ENCODE measurements at places on chromosomes 1 and 21. TPM values are rescaled to one million over a fixed set of nuclear protein-coding genes. Genes with fewer than 3 reads are reported as not detected.

GRCh38 chr21:14538483-14538882 lies 7.6 kb downstream of the SAMSN1 start:
- H3K27ac ChIP-seq: no peak overlapping the region
- no peak overlapping the region for H3K4me3 ChIP-seq
- no peaks in the 10 kb centered on the region for H3K27me3 ChIP-seq
- no peaks in the 10 kb centered on the region for H3K36me3 ChIP-seq
- DNase-seq: no peak

GRCh38 chr1:167426716-167427115 lies 91.6 kb downstream of the CD247 start:
- H3K27ac ChIP-seq: no peak overlapping the region
- H3K36me3 ChIP-seq: no peaks in the 10 kb centered on the region
- no peaks in the 10 kb centered on the region for H3K4me1 ChIP-seq
- no peak overlapping the region for H3K4me3 ChIP-seq
- no peaks in the 10 kb centered on the region for H3K27me3 ChIP-seq

- H3K27ac ChIP-seq: peak overlapping the region; percentile 34
- H3K4me3 ChIP-seq: no peak overlapping the region
- no peaks in the 10 kb centered on the region for H3K36me3 ChIP-seq
These were observed 39.6 kb downstream of the MAP10 start for GRCh38 chr1:232844791-232845190.

DNA sequence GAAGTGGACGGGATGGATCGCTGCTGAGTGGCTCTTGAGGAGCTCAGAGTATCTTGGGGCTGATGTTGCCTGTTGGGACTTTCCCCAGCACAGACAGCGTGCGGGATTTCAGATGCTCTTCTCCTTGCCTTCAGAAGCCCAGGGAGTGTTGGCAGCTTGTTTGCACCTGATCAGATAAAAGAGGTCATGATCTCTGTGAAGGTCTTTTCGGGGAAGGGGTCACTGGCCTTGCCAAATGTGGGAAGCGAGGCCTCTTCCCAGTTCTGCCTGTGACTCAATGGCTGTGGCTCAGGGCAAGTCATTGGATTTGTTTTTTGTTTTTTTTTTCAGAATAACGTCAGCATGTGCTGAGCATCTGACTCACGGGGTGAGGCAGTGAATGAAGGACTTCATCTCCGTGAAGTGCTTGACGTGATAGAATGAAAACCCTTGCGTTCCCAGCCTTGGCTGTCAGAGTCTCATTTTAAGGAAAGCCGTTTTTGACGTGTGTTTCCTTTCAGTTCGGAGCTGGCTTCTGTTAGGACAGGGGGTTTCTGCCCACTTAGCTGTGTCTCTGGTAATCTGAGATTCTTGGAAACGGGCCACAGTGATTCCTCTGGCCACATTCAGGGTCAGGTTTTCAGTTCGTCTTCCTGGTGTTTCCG lies 46.7 kb downstream of the GALNT2 start:
- H3K4me1 ChIP-seq: peaks cover 34% of the 10 kb centered on the region
- H3K4me3 ChIP-seq: peak overlapping the region; percentile 48
- DNase-seq: peak; percentile 98
- H3K36me3 ChIP-seq: no peaks in the 10 kb centered on the region

DNA sequence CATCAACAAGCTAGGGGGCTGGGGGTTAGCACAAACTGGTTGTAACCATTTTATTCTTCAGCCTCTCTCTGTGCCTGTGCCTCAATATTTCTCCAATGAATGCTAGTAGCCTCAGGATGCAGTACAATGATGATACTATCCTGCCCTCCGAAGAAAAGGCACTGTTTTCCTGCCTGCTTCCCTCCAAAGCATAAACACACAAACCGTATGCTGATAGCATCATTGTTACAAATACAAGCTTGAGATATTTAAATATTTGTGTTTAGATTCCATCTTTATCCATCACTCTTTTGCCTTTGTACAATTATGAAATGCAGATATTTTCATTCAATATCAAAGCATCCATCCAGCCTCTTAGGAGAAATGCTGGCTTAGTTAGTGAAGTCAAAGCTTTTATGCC lies 404.8 kb downstream of the DUSP10 start:
- H3K27me3 ChIP-seq: no peaks in the 10 kb centered on the region
- DNase-seq: no peak
- no peak overlapping the region for H3K4me3 ChIP-seq
- H3K36me3 ChIP-seq: no peaks in the 10 kb centered on the region

DNA sequence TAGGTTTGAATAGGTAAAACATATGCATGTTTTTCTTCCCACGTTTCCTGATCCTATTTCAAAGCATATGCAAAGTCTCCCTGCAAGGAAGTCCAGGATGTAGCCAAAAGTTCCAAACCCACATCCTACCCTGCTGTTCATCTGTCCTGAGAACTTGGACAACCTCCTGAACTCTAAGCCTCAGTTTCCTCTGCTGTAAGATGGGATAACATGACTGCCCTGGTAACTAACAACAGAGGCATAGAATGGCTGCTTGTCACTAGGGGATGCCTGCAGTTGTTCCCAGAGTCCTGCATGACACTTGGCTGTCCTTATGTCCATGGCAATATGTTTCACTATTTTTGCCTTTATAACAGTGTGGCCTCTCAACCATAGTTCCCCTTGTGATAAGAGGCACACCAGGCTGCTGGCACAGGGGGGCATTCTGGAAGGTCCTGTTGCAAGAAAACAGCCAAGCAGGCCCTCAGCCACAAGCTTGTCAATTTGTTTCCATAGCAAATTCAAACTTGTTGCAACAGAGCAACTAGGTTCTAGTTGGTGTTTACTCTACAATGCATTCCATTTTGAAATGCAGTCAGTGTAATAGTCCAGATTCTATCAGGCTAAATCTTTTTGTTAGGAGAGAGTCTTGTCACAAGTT lies 1.5 kb upstream of the HDGF start:
- H3K27me3 ChIP-seq: no peaks in the 10 kb centered on the region
- peak overlapping the region; percentile 86 for H3K4me3 ChIP-seq
- no peaks in the 10 kb centered on the region for H3K36me3 ChIP-seq
- H3K4me1 ChIP-seq: peaks cover 33% of the 10 kb centered on the region

DNA sequence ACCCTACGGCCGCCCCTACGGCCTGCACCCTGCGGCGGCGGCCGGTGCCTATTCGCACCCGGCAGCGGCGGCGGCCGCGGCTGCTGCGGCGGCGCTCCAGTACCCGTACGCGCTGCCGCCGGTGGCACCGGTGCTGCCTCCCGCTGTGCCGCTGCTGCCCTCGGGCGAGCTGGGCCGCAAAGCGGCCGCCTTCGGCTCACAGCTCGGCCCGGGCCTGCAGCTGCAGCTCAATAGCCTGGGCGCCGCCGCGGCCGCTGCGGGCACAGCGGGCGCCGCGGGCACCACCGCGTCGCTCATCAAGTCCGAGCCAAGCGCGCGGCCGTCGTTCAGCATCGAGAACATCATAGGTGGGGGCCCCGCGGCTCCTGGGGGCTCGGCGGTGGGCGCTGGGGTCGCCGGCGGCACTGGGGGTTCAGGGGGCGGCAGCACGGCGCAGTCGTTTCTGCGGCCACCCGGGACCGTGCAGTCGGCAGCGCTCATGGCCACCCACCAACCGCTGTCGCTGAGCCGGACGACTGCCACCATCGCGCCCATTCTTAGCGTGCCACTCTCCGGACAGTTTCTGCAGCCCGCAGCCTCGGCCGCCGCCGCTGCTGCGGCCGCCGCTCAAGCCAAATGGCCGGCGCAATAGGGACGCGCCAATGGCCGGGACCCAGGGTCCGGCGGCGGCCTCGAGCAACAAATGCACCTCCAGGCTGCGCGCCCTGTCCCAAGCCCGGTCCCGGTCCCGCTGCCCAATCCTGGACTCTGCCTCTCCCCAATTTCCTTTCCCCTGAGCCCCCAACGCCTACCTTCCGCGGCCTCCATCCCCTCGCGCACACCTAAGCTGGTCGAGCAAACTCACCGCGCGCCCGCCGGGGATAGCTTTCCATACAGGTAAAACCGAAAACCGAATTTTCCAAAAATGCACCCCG lies 1.8 kb downstream of the FOXD3 start:
- H3K27me3 ChIP-seq: peaks cover 89% of the 10 kb centered on the region
- H3K4me3 ChIP-seq: no peak overlapping the region
- DNase-seq: no peak
- H3K4me1 ChIP-seq: peaks cover 3% of the 10 kb centered on the region

DNA sequence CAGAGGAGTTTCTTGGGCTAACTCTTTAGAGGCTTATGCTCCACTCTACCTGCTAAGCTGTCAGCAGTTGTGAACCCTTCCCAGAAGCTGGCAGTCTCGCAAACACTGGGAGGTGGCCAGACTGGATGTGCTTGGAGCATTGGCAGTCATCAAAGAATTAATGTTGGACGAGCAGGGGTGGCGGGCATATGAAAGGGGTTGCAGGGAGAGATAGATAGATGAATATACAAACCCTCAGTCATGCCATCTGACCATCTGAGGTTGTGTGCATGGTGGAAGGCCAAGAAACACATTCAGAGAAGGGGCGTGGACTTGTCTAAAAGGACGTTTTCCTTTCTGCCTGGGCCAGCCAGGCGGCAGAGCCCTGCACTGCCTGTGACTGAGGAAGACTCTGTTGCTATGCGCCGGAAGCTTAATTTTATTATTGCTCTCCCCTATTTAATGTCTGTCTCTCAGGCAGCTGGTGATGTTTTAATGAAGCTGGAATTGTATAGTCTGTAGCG lies 164.4 kb downstream of the PBX1 start:
- no peaks in the 10 kb centered on the region for H3K27me3 ChIP-seq
- no peak for DNase-seq
- peaks cover 34% of the 10 kb centered on the region for H3K4me1 ChIP-seq
- H3K4me3 ChIP-seq: no peak overlapping the region
- no peaks in the 10 kb centered on the region for H3K36me3 ChIP-seq

- no peak overlapping the region for H3K4me3 ChIP-seq
- DNase-seq: no peak
- H3K4me1 ChIP-seq: no peaks in the 10 kb centered on the region
- H3K36me3 ChIP-seq: no peaks in the 10 kb centered on the region
These were observed 20.0 kb downstream of the S100A6 start for GRCh38 chr1:153515504-153516394.

- peaks cover 5% of the 10 kb centered on the region for H3K4me1 ChIP-seq
- H3K36me3 ChIP-seq: no peaks in the 10 kb centered on the region
- H3K27ac ChIP-seq: no peak overlapping the region
- DNase-seq: peak; percentile 35
These were observed 363.0 kb downstream of the SETD4 start for GRCh38 chr21:35697321-35697808.

DNA sequence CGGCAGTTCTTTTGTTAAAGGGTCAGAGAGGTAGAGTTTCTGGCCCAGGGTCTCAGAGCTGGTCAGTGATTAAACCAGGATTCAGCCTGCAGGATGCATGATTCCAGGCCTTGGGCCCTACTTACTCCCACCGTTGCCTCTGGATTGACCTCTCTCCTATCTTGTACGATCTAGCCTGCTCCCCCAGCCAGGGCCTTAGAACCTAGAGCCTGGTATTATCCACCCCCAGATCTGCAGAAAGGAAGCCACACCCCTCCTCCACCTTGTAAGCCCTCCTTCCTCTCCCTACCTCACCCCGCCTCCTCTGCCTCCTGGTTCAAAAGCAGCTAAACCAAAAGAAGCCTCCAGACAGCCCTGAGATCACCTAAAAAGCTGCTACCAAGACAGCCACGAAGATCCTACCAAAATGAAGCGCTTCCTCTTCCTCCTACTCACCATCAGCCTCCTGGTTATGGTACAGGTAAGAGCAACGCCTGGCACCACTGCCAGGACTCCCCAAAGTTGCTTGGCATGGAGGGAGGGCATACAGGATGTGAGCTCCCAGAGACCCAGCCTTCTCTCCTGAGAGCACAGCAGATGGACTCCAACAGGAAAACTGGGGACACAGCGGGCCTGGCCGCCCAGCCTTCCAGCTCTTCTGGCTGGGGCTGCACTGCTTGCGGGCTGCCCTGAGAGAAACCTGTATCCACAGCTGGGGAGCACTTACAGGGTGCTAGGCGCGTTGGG lies at the start of gene CD52:
CD52 (plus strand) TSS at position 347 of the 726 bp plus-strand sequence; CDS start at position 407, 60 bp downstream.
- H3K27ac ChIP-seq: no peak within 1 kb of the TSS
- peaks cover 5% of the 10 kb centered on the region for H3K4me1 ChIP-seq
- H3K36me3 ChIP-seq: no peaks in the 10 kb centered on the region

DNA sequence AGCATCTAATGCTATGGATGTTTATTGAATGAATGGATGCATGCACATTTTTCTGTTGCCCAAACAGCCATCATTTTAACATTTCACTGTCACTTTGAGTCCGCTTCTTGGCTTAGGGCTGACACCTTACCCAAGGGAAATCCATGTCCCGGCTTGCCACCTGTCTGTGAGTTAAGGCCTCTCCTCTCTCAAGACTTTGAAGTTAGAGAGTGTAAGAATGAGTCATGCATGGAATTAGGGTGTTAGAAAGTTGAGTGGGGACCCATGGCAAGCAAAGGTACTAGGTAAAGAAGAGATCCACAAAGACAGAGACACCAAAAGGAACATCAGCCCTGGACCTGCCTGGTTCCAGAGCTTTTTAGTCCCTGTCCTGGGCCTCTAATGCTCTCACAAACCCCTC lies 35.1 kb downstream of the ATP1A1 start:
- H3K4me3 ChIP-seq: no peak overlapping the region
- no peak overlapping the region for H3K27ac ChIP-seq
- H3K27me3 ChIP-seq: no peaks in the 10 kb centered on the region
- no peaks in the 10 kb centered on the region for H3K4me1 ChIP-seq
- no peak for DNase-seq

GRCh38 chr1:181646710-181647109 lies 163.4 kb downstream of the CACNA1E start:
- no peaks in the 10 kb centered on the region for H3K4me1 ChIP-seq
- H3K4me3 ChIP-seq: no peak overlapping the region
- no peak overlapping the region for H3K27ac ChIP-seq
- no peaks in the 10 kb centered on the region for H3K36me3 ChIP-seq
- no peak for DNase-seq

- no peak overlapping the region for H3K27ac ChIP-seq
- no peak for DNase-seq
- peaks cover 5% of the 10 kb centered on the region for H3K4me1 ChIP-seq
- H3K27me3 ChIP-seq: no peaks in the 10 kb centered on the region
These were observed 96.4 kb upstream of the PPP2R5A start for GRCh38 chr1:212188599-212189351.

DNA sequence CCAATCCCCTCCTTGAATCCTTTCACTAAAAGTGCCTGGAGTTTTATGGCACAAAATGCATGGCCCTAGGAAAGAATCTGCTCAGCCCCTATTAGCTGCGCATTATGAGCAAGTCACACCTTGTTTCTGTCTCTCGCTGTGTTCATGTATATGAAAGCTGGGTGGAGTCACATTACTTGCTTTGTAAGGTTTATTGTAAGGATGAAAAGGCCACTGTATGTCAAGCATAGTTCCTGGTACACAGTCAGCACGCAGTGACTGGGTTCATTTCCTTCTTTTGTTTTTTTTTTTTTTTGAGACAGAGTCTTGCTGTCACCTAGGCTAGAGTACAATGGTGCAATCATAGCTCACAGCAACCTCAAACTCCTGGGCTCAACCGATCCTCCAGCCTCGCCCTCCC lies 6.7 kb upstream of the SLC9A1 start:
- H3K27ac ChIP-seq: no peak overlapping the region
- DNase-seq: no peak
- no peak overlapping the region for H3K4me3 ChIP-seq
- no peaks in the 10 kb centered on the region for H3K36me3 ChIP-seq
- no peaks in the 10 kb centered on the region for H3K27me3 ChIP-seq

GRCh38 chr21:42939582-42940413 lies 14.4 kb upstream of the ERVH48-1 start:
- no peak overlapping the region for H3K27ac ChIP-seq
- H3K4me1 ChIP-seq: peaks cover 8% of the 10 kb centered on the region

GRCh38 chr1:165383067-165383466 lies 26.6 kb upstream of the LMX1A start:
- no peaks in the 10 kb centered on the region for H3K4me1 ChIP-seq
- no peak overlapping the region for H3K27ac ChIP-seq
- H3K27me3 ChIP-seq: peaks cover 37% of the 10 kb centered on the region
- H3K36me3 ChIP-seq: no peaks in the 10 kb centered on the region

IL23R gene
- total RNA-seq: not detected

UTS2 gene
- total RNA-seq: not detected

TACSTD2 gene
- 3.0 TPM for total RNA-seq

OR2M3 gene
- not detected for total RNA-seq

OPRD1 gene
- total RNA-seq: 0.79 TPM

FAM72C gene
- 0.61 TPM for total RNA-seq

TSSK3 gene
- 0.87 TPM for total RNA-seq
